ENCODE measurements at places on chromosomes 2 and 18.

DNA sequence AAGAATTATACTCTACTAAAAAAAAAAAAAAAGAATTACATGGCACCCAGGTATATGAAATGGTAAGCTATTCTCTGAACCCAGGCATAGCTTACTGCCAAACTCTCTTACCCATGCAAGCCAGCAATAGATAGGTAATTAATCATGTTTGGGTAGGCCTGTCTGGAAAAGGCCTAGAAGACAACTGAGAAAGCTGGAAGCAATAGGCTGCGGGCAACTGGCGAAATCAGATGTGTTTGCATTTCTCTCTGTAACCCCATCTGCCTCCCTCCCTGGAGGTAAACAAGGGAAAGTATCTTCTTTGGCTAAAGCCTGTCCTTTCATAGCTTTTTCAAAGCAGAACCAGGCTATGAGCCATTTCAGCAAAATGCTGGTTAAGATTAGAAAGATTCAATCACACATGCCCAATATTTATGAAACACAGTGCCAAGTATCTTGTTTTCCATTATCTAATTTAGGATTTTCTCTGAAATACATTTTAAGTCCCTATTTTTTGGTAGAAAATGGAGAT, 934.8 kb upstream of the DDX18 start:
- no peak for DNase-seq

- no peak for DNase-seq
These were observed 8.1 kb downstream of the MBP start for GRCh38 chr18:77124452-77124922.

DNA sequence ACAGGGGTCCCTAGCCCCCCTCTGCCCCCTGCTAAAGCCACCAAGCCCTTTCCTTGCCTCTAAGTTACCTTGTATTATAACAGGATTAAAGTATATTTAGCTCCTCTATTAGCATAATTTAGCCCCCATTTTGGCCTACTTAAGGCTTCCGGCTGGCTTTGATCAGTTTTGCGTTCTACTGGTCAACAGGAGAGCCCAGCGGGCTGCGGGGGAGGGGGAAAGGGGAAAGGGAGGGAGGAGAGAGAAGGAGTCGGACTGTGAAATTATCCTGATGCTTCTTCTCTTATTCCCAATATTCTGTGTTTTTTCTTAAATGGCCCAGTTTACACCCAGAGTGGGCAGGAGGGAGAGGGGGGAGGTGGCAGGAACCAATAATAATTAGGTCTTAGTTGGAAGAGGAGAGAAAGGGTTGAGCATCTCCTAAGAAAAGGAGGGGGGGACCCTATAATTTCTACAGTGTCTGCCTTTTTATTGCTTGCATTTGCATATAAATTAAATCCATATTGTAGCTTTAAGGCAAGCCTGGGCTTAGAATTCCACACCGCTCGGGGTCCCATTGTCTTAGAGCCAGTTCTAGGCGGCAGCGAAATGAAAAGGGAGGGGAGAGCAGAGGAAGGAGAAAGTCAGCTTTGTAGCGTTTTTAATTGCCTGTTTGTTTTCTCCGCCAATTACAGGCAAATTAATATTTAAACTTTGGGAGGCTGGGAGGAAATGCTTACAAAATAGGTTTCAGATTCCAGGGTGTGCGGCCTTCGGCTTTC, 39.6 kb downstream of the EN1 start:
- no peak for DNase-seq

GRCh38 chr2:28736034-28736433, 15.6 kb upstream of the PPP1CB start:
- no peak for DNase-seq

DNA sequence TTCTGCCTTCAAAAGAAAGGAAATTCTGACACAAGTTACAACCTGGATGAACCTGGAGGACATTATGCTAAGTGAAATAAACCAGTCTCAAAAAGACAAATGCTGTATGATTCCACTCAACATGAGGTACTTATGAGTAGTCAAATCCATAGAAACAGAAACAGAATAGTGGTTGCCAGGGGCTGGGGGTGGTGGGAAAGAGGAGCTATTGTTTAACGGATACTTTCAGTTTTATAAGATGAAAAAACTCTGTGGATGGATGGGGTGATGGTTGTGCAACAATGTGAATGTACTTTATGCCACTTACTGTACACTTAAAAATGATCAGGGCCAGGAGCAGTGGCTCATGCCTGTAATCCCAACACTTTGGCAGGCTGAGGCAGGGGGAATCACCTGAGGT, 15.4 kb downstream of the SLC35F5 start:
- no peak for DNase-seq

DNA sequence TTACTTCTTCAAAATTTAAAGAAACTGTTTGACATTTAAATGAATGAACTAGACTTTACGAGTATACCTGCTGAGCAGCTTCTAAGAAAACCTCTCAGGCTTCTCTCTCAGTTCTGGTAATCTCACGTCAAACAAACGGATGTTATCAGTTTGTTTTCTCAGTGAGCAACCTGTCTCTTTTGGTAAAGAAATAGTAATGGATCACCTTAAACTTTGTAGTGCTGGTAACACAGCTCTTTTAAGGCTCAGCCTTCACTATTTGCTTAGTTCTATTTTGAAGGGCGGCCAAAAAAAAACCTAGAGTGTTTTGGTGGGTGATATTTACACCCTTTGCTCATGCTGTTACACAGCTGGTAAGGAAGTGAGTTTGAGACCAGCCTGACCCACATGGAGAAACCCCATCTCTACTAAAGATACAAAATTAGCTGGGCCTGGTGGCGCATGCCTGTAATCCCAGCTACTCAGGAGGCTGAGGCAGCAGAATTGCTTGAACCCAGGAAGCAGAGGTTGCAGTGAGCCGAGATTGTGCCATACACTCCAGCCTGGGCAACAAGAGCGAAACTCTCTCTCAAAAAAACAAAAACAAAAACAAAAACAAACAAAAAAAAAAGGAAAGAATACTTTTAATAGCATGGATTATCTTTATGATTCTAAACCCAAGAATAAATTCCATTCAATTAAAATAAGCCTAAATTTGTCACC, 15.9 kb downstream of the FN1 start:
- DNase-seq: no peak

GRCh38 chr2:138744713-138745112, 35.5 kb downstream of the NXPH2 start:
- no peak for DNase-seq

DNA sequence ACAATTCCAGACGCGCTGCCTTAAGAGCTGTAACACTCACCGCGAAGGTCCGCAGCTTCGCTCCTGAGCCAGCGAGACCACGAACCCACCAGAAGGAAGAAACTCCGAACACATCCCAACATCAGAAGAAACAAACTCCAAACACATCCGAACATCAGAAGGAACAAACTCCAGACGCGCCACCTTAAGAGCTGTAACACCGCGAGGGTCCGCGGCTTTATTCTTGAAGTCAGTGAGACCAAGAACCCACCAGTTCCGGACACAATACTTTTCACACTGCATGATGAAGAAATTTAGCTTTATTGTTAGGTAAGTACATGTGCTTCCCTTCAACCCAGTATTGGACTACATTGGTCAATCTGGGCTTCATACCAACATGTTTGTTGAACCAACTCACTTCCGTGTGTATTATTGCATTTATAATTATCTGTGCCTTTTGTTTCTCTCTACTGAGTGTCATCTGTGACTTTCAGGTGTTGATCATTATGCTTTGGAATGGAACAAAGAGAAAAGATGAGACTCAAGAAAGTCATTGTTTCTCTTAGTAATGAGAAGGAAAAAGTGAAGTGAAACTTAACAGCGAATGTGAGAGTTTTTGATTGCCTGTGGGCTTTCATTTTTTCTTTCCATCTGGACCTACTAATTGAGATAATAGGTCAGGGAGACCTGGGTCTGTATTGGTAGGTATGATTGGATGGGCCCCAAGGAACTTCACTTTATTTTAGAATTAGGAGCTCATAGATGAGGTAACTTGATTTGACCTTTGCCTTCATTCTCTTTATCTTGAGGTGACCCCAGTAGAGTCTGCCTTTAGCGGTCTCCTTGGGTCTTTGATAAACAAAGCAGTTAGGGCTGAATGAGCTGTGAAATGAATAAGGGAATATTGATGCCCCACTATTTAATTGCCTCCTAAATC, 76.1 kb upstream of the CAVIN2 start:
- no peak for DNase-seq

GRCh38 chr2:172564376-172564775, 8.5 kb downstream of the PDK1 start:
- DNase-seq: no peak

GRCh38 chr2:75464348-75464946, 96.3 kb downstream of the EVA1A start:
- DNase-seq: no peak

GRCh38 chr18:78087338-78087737, 837.7 kb downstream of the GALR1 start:
- DNase-seq: no peak

GRCh38 chr2:238695538-238695937, 152.3 kb upstream of the TWIST2 start:
- no peak for DNase-seq

DNA sequence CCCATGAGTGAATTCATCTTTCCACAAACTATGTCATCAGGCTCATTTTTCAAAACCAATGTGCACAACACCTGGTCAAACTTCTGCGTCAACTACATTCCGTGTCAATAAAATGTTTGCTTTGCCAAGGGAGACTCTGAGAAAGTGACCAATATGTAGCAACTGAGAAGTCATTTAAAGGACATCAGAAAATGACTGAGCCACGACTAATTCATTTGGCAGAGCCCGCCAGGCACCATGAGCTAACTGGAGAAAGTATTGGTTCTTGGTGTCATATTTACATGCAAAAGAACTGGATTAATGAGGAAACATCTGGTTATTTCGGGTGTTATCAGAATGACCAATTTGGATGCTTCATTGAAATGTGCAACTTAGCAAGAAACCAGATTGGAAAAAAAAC, 7.2 kb downstream of the RND3 start:
- no peak for DNase-seq

GRCh38 chr2:130798472-130799218, 38.1 kb upstream of the ARHGEF4 start:
- DNase-seq: no peak

GRCh38 chr2:128978212-128978611, 659.5 kb upstream of the HS6ST1 start:
- DNase-seq: no peak

GRCh38 chr18:78655921-78656320, 323.7 kb upstream of the SALL3 start:
- DNase-seq: no peak

DNA sequence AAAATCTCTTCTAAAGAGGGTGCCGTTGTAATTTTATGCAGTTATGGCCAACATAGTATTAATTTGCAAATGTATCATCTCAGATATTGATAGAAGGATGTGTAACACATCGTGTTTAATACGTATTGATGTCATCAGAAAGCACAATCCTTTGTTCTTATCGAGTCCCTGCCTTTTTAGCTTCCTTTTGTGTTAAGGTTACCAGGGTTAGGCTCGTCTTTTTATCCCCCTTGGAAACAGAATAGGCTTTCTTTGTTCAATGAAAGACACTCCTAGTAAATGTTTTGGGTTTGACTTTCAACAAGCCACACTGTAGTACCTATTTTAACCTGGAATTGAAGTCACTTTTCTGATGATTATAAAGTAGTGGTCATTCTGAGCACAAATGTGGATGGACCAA, 136.2 kb downstream of the WDR7 start:
- no peak for DNase-seq

GRCh38 chr18:4455113-4455811, at the start of gene DLGAP1:
Gene DLGAP1 (minus strand): TSS chr18:4455307.
- no peak for DNase-seq

- DNase-seq: peak; percentile 60
These were observed 9.7 kb downstream of the ITGA4 start for GRCh38 chr2:181466661-181467576.

DNA sequence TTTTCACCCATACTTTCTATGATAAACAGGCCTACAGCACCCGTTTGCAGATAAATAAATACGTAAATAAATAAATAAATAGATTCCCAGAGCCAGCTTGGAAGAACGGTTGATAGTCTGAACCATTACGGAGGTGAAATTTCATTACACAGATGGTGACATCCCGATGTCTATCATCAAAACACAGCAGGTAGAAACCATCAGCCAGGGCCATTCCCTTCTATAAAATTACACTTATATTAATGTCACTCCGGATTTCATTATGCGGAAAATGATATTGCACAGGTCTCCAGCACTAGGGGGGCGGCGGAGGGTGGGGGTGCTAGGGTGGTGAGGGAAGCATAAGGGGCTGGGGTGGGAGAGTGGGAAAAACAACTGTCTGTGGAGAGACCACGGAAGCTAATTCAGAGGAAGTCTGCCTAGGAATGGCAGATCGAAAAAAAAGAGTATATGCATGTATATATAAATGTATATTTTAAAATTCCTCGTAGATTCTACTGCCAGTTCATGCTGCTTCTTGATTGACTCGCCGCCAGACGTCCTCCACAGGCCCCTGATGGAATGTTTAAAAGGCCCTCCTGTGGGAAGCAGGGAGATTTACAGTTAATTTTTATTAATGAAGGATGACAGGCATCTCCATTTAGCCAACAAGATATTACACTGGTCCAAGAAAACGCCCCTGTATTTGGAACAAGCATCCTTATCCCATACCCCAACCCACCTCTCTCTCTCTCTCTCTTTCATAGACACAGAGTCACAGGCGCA, 1906.0 kb upstream of the PIK3C3 start:
- no peak for DNase-seq

DNA sequence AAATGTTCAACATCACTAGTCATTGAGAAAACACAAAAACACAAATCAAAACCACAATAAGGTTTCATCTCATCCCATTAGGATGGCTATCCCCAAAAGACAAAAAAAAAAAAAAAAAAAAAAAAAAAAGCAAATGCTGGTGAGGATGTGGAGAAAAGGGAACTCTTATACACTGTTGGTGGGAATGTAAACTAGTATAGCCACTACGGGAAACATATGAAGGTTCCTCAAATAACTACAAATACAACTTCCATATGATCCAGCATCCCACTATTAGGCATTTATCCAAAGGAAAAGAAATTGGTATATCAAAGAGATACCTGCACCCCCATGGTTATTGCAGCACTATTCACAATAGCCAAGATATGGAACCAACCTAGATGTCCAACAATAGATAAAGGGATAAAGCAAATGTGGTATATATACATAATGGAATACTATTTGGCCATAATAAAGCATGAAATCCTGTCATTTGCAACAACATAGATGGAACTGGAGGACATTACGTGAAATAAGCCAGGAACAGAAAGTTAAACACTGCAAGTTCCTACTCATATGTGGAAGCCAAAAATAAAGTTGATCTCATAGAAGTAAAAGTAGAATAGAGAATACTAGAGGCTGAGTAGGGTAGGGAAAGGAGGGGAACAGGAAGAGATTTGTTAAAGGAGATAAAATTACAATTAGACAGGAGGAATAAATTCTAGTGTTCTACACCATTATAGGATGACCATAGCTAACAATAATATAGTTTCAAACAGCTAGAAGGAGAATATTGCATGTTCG, 8.4 kb downstream of the POLR1A start:
- no peak for DNase-seq
